Stimulated activated CD8-positive, alpha-beta memory T cell treated with anti-CD3 and anti-CD28 coated beads, Interleukin-4, amount 100 ng/mL, for 24 hours (primary cell): ENCODE measurements at places on chromosomes 6 and 20.

DNA sequence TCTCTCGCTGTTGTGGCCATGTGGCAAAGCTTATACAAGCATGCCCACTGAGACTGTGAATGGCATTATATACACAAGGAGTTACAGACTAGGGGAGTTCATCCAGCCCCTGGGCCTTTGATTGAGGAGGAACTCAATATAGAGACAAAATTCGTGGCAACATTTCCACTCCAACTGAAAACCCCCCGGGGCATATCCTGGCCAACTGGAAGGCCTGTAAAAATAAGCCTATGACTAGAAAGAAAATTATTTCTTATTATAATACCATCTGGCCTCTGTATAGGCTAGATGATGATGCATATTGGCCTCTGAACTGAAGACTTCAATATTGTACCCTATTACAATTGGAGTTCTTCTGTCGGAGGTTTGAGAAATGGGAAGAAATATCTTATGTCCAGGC lies 175.5 kb upstream of the GJE1 start:
- no peak for DNase-seq

- no peak for DNase-seq
These were observed 77.3 kb downstream of the DTD1 start for GRCh38 chr20:18665135-18665534.

DNA sequence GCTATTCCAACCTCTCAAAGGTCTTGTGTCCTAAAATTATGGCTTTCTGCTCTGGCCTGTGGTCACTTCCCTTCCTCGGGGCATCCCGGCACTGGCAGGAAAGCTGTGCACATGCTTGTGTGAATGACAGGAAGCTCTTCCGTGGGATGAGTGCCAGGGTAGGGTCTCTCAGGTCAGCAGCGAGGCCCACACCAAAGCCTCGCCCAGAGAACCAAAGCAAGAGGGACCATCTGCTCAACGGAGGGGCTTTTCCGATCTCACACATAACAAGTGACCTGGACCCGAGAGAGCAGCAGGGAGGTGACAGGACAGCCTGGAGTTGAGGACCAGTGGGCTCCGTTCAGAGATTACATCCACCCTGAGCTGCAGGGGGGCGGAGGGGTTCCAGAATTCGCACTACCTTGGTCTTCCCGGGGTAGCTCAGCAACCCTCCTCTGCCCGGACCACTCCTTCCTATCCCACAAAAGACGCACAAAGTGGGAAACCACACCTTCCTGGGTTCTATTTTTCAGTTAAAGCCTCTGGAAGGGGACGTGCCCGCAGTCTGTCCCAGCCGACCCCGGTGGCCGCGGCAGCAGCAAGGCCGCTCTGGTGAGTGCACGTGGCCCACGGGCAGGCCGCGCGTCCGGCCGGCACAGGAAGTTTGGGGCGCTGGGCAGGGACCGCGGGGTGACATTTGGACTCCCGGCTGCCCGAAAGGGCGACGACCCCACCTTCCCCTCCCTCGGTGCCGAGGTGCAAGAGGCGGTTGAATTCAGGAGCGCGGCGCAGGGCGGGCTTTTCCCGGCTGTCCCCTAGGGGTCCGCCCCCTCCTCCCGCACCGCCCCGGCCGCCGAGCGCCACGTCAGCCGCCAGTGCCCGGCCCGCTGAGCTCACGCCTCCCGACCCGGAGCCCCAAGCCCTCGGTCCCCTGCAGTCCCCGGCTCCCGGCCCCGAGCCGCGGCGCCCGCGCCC lies 988 bp downstream of the TXNDC5 start:
- DNase-seq = peak; percentile 37

- no peak for DNase-seq
These were observed 26.0 kb downstream of the FAM229B start for GRCh38 chr6:112113431-112113830.

DNA sequence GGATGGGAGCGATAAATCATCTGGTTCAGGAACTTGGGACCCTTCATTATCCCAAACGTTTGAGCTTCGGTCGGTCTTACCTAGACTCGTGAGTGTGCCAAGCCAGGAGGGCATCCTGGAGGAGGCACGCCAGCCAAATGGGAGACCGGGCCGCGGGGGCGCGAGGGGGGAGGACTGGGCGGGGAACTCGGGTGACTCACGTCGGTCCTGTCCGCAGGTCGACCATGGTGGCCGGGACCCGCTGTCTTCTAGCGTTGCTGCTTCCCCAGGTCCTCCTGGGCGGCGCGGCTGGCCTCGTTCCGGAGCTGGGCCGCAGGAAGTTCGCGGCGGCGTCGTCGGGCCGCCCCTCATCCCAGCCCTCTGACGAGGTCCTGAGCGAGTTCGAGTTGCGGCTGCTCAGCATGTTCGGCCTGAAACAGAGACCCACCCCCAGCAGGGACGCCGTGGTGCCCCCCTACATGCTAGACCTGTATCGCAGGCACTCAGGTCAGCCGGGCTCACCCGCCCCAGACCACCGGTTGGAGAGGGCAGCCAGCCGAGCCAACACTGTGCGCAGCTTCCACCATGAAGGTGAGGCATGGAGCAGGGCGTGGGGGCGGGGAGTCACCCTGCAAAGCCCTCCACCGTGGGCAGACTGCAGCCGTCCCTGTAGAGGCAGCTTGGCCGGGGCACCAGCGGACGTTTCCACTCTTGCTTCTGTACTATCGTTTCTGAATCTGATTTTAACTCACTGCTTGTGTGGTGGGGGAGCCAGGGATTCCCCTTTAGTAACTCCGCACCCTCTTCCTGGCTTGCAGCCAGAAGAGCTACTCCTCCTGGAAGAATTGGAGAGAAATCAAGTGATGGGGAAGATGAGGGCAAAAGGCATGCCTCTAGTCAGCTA lies 2.7 kb downstream of the BMP2 start:
- DNase-seq = no peak

GRCh38 chr6:21908161-21908848 lies 314.8 kb downstream of the SOX4 start:
- DNase-seq = no peak

DNA sequence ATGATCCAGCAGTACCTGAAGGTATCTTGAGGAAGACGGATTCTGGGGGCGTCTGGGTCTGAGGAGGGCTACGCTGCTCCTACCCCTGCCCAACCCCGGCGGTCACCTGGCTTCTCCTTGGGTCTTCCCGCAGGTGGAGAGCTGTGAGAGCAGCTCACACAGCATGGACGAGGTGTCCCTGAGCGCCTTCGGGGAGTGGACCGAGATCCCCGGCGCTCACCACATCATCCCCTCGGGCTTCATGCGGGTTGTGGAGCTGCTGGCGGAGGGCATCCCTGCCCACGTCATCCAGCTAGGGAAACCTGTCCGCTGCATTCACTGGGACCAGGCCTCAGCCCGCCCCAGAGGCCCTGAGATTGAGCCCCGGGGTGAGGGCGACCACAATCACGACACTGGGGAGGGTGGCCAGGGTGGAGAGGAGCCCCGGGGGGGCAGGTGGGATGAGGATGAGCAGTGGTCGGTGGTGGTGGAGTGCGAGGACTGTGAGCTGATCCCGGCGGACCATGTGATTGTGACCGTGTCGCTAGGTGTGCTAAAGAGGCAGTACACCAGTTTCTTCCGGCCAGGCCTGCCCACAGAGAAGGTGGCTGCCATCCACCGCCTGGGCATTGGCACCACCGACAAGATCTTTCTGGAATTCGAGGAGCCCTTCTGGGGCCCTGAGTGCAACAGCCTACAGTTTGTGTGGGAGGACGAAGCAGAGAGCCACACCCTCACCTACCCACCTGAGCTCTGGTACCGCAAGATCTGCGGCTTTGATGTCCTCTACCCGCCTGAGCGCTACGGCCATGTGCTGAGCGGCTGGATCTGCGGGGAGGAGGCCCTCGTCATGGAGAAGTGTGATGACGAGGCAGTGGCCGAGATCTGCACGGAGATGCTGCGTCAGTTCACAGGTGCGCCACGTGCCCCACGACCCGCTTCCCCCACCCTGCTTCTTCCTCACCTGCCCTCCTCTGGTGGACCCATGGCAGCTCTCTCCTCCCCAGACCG lies 166.9 kb upstream of the RNF24 start:
- no peak for DNase-seq

DNA sequence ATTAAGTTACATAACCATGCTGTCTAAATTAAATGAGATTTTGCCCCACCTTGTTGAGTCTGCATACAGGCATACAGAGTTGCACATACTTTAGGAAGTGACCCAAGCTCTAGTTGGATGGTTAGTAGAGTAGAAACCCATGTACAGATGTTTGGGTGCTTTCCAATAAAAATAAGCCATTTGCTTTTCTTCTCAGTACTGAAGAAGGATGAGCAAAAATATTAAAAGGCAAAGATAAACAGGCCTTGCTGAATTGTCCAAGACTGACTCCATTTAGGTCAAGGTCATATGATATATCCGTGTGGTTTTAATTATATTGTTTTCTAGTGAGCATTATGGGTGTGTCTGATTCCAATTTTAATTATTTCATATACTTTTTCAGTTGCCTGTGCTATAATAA lies 589.4 kb downstream of the RFPL4B start:
- DNase-seq = no peak

- no peak for DNase-seq
These were observed 167.1 kb upstream of the SCGN start for GRCh38 chr6:25484900-25485299.

- DNase-seq = no peak
These were observed 31.5 kb downstream of the PDRG1 start for GRCh38 chr20:31920275-31920855.

DNA sequence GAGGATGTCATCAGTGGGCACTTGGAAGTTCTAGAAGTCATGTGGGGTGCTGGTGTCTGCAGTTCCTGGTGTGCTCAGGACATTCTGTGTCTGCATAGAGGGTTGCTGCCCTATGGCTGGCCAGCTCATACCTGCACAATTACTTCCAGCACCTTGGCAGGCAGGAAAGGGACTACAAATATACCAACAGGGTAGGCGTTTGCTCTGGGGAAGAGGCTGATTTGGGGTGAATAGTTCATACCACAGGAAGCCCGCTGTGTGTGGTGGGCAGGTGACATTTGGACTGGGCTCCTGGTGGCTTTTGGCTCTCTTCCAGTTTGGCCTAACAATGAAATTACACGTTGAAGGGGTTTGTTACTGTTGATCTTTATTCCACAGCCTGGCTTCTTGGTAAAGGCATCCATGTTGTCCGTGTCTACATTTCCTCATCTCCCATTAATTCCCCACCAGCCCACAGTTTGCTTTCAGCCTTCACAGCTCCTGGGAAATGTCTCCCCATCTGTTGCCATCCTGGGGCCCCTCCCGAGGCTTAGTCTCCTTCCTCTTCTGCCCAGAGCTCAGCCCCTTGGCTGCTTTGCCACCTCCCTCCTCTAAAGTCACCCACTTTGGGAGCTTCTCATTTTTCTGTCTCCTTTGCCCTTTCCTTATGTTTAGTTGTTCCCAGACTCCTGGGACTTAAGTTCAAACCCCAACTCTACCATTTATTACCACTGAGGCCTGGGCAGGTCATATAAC lies 88.1 kb downstream of the RSPH3 start:
- peak; percentile 15 for DNase-seq

DNA sequence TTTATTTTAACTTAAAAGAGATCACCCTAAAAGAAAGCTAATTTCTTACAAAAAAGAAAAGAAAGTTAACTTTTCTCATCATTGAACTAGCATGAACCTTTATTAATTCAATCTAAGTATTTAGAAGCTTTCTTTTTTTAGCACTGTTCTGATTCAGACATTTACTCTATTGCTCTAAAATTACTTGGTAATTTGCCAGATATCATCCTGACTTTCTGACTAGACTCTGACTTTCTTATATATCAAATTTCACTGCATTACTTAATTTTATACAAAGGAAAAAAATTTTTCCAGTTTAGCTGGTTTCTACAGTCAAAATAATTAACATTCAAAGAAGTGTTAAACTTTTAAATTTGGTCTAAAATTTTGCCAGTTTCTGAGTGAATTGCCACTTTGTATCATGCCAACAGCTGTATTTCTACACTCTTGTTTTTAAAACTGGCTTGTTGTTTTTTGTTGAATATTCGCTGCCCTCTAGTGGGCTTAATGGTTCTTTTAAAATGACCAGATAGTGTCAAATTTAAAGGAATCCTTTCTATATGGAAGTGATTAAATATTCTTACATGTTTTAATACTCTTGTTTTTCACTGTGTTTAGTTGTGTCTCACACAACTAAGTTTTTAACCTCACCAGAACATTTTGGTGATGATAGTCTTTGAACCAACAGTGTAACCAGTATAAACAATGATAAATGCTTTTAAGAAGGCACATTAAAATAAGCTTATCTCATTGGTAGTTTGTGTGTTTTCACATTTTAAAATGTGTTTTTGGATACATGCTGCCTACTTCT lies 102.0 kb downstream of the POPDC3 start:
- no peak for DNase-seq

GRCh38 chr20:11651647-11652046 lies 266.0 kb upstream of the BTBD3 start:
- no peak for DNase-seq

DNA sequence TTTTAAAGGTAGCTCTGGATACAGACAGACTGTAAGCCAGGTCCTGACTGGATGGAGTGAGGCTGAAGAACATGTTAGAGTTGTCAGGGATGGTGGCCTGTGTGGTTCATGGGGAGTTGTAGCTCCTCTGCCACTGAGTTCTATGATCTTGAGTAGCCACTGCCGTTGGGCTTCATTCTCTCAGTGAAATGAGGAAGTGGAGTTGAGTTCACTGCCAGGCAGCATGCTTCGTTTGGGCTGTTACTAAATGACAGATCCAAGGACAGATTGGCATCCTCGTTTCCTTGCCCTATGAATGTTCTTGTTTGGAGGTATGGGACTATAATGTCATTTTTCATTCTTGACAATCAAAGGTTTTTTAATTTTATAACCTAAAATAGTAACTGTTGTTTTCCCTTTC lies 37.2 kb downstream of the SCAND1 start:
- no peak for DNase-seq
